Testis (tissue), 5 donors: ENCODE measurements at places on chromosomes 7 and 10. TPM values are rescaled to one million over a fixed set of nuclear protein-coding genes. Genes with fewer than 3 reads are reported as not detected.

GRCh38 chr7:143385891-143386781 is 5.0 kb downstream of the ZYX start:
- DNase-seq, result peak; percentile 84
- H3K27ac ChIP-seq, result peak overlapping the region; percentile 4
- H3K4me3 ChIP-seq, result no peak overlapping the region
- no peaks in the 10 kb centered on the region for H3K36me3 ChIP-seq
- no peaks in the 10 kb centered on the region for H3K27me3 ChIP-seq

- no peak for DNase-seq
- H3K36me3 ChIP-seq, result no peaks in the 10 kb centered on the region
- H3K4me1 ChIP-seq, result no peaks in the 10 kb centered on the region
Measured at GRCh38 chr7:7913504-7913903, 55.1 kb upstream of the GLCCI1 start.

GRCh38 chr10:70940834-70941568 is 52.6 kb upstream of the PCBD1 start:
- no peaks in the 10 kb centered on the region for H3K36me3 ChIP-seq
- no peak overlapping the region for H3K27ac ChIP-seq
- peaks cover 20% of the 10 kb centered on the region for H3K4me1 ChIP-seq
- H3K27me3 ChIP-seq, result no peaks in the 10 kb centered on the region
- DNase-seq, result peak; percentile 52
- H3K4me3 ChIP-seq, result no peak overlapping the region

- DNase-seq, result no peak
- no peaks in the 10 kb centered on the region for H3K27me3 ChIP-seq
- H3K4me1 ChIP-seq, result no peaks in the 10 kb centered on the region
- H3K4me3 ChIP-seq, result no peak overlapping the region
Measured at GRCh38 chr7:18461785-18462467, 33.6 kb upstream of the HDAC9 start.

GRCh38 chr7:104971290-104972071 is 42.5 kb upstream of the KMT2E start:
- H3K36me3 ChIP-seq, result no peaks in the 10 kb centered on the region
- peaks cover 15% of the 10 kb centered on the region for H3K4me1 ChIP-seq
- no peak overlapping the region for H3K4me3 ChIP-seq

GRCh38 chr7:294440-295154 is 4.6 kb downstream of the FOXL3 start:
- no peak overlapping the region for H3K27ac ChIP-seq
- no peak overlapping the region for H3K4me3 ChIP-seq
- H3K27me3 ChIP-seq, result no peaks in the 10 kb centered on the region
- H3K4me1 ChIP-seq, result peaks cover 16% of the 10 kb centered on the region

GRCh38 chr7:132009778-132010177 is 453.4 kb upstream of the PODXL start:
- no peaks in the 10 kb centered on the region for H3K4me1 ChIP-seq
- H3K4me3 ChIP-seq, result no peak overlapping the region
- no peak for DNase-seq
- H3K27me3 ChIP-seq, result no peaks in the 10 kb centered on the region

AMZ1 gene
- 3.2 TPM for polyA plus RNA-seq

CRTAC1 gene
- 11.5 TPM for polyA plus RNA-seq

PNLIPRP3 gene
- not detected for polyA plus RNA-seq

BBS9 gene
- 39.3 TPM for polyA plus RNA-seq

SPDYE5 gene
- 4.8 TPM for polyA plus RNA-seq

CFAP70 gene
- 57.2 TPM for polyA plus RNA-seq

CXCL12 gene
- polyA plus RNA-seq, result 87.7 TPM
